Activated CD4-positive, alpha-beta T cell treated with anti-CD3 and anti-CD28 coated beads for 36 hours (primary cell): ENCODE measurements at places on chromosomes 7 and 10. TPM values are rescaled to one million over a fixed set of nuclear protein-coding genes. Genes with fewer than 3 reads are reported as not detected.

PPIA gene
- 2,017 TPM for total RNA-seq

GNGT1 gene
- not detected for total RNA-seq

CC2D2B gene
- 0.23 TPM for total RNA-seq

ZNF425 gene
- 0.95 TPM for total RNA-seq

AKR1C4 gene
- not detected for total RNA-seq

NRP1 gene
- total RNA-seq = 0.21 TPM

ARPC1B gene
- total RNA-seq = 326 TPM

GRCh38 chr7:36303202-36304098 is 86.2 kb upstream of the ANLN start:
- H3K27ac ChIP-seq = no peak overlapping the region
- DNase-seq = no peak
- H3K4me1 ChIP-seq = no peaks in the 10 kb centered on the region
- no peaks in the 10 kb centered on the region for H3K36me3 ChIP-seq

- peak overlapping the region; percentile 73 for H3K27ac ChIP-seq
- peaks cover 53% of the 10 kb centered on the region for H3K4me1 ChIP-seq
- H3K27me3 ChIP-seq = no peaks in the 10 kb centered on the region
- H3K36me3 ChIP-seq = peaks cover 36% of the 10 kb centered on the region
These were observed 2.7 kb downstream of the MAP3K8 start for GRCh38 chr10:30436671-30437030.

GRCh38 chr10:34786464-34786863 is 28.6 kb downstream of the PARD3 start:
- DNase-seq = no peak
- H3K27ac ChIP-seq = no peak overlapping the region
- H3K36me3 ChIP-seq = no peaks in the 10 kb centered on the region
- no peaks in the 10 kb centered on the region for H3K4me1 ChIP-seq

GRCh38 chr10:17241611-17242333 is 13.7 kb downstream of the VIM start:
- DNase-seq = no peak
- H3K36me3 ChIP-seq = peaks cover 6% of the 10 kb centered on the region
- H3K4me1 ChIP-seq = peaks cover 7% of the 10 kb centered on the region
- H3K27me3 ChIP-seq = no peaks in the 10 kb centered on the region

GRCh38 chr10:52082307-52082706 is 231.8 kb upstream of the DKK1 start:
- no peaks in the 10 kb centered on the region for H3K27me3 ChIP-seq
- H3K36me3 ChIP-seq = no peaks in the 10 kb centered on the region
- H3K4me3 ChIP-seq = no peak overlapping the region
- no peak for DNase-seq
- no peak overlapping the region for H3K27ac ChIP-seq

GRCh38 chr10:116590590-116591444 is at the start of gene PNLIPRP1:
Gene PNLIPRP1 (plus strand): TSS chr10:116590959. CDS start chr10:116591130, 171 bp downstream.
- no peaks in the 10 kb centered on the region for H3K4me1 ChIP-seq
- peaks cover 3% of the 10 kb centered on the region for H3K27me3 ChIP-seq
- no peak within 1 kb of the TSS for H3K4me3 ChIP-seq

GRCh38 chr7:98990356-98990755 is 112.0 kb downstream of the TRRAP start:
- no peaks in the 10 kb centered on the region for H3K4me1 ChIP-seq
- H3K27ac ChIP-seq = no peak overlapping the region
- DNase-seq = no peak
- H3K36me3 ChIP-seq = peaks cover 66% of the 10 kb centered on the region
- H3K4me3 ChIP-seq = no peak overlapping the region

DNA sequence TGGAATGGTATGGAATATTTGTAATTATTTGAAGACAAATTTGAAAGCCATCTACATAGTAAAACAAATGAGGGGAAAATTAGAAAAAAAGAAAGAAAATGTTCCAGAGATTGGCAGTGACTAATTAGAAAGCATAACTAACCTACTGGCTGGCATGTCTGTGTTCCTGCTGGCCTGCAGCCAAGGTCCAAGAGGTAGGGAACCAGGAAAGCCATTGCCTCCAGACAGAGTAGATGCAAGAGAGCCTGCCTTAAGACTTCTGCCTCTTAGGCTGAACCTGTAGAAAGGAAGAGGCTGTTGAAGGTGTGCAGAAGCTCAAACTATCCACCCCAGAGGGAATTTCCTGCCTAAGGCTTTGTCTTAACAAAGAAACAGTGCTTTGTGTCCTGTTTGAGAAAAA is 982.0 kb downstream of the SORCS1 start:
- no peaks in the 10 kb centered on the region for H3K36me3 ChIP-seq
- no peak overlapping the region for H3K27ac ChIP-seq
- H3K4me3 ChIP-seq = no peak overlapping the region
- H3K4me1 ChIP-seq = no peaks in the 10 kb centered on the region

- DNase-seq = no peak
- peaks cover 3% of the 10 kb centered on the region for H3K27me3 ChIP-seq
- no peaks in the 10 kb centered on the region for H3K36me3 ChIP-seq
- H3K27ac ChIP-seq = no peak overlapping the region
- no peak overlapping the region for H3K4me3 ChIP-seq
These were observed 31.5 kb upstream of the ADCYAP1R1 start for GRCh38 chr7:31020652-31021051.

GRCh38 chr10:75189266-75190096 is 21.1 kb upstream of the VDAC2 start:
- DNase-seq = no peak
- peaks cover 10% of the 10 kb centered on the region for H3K4me1 ChIP-seq
- H3K27ac ChIP-seq = no peak overlapping the region

GRCh38 chr7:94594882-94595281 is 61.1 kb downstream of the SGCE start:
- DNase-seq = no peak
- H3K27ac ChIP-seq = no peak overlapping the region
- H3K27me3 ChIP-seq = no peaks in the 10 kb centered on the region
- H3K36me3 ChIP-seq = no peaks in the 10 kb centered on the region
- no peak overlapping the region for H3K4me3 ChIP-seq

- DNase-seq = peak; percentile 66
- H3K4me1 ChIP-seq = no peaks in the 10 kb centered on the region
- no peak overlapping the region for H3K4me3 ChIP-seq
These were observed 17.9 kb upstream of the CLEC2L start for GRCh38 chr7:139505563-139505962.

GRCh38 chr10:60351191-60351853 is 38.4 kb downstream of the ANK3 start:
- no peaks in the 10 kb centered on the region for H3K27me3 ChIP-seq
- no peaks in the 10 kb centered on the region for H3K36me3 ChIP-seq
- DNase-seq = no peak
- H3K4me3 ChIP-seq = no peak overlapping the region

GRCh38 chr10:132444877-132445351 is 47.9 kb downstream of the PWWP2B start:
- no peaks in the 10 kb centered on the region for H3K27me3 ChIP-seq
- no peaks in the 10 kb centered on the region for H3K36me3 ChIP-seq
- no peak for DNase-seq
- H3K4me1 ChIP-seq = peaks cover 31% of the 10 kb centered on the region
- no peak overlapping the region for H3K4me3 ChIP-seq

DNA sequence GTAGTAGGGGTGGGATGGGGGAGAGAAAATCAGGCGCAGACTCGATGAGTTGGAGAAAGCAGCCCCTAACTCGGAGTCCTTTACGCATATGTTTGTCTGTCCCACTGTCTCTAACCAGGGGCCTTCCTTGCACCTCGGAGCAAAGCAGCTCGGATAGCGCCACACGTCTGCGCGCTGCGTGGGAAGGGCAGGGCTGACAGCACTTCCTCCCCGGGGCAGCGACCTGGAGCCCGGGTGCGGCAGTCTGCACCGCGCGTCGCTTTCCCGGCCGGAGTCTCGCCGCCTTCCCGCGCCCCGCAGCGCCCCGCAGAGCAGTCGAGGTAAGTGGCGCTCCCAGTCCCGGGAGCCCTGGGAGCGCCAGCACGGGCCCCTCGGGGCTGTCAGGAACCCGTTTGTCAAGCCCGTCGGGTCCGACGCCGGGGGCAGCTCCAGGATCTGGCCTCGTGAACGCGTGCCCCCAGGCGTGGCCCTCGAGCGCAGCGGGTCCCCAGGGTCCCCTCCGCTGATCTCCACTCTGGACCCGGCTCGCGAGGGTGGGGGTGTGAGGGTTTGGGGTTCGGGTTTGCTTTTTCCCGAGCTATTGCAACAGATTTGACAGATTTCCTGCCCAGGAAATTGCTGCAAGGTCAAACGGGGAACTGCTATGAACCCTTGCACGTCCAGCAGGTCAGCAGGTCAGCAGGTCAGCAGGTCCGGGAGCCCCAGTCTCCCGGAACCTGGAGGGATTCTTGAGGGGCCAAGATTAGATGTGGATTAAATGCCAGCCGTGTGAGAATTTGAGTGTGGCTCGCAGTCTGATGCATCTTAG is 597 bp downstream of the APBB1IP start:
- peaks cover 53% of the 10 kb centered on the region for H3K4me1 ChIP-seq
- H3K27ac ChIP-seq = peak overlapping the region; percentile 97
- no peaks in the 10 kb centered on the region for H3K27me3 ChIP-seq
- H3K4me3 ChIP-seq = peak overlapping the region; percentile 89
- peaks cover 16% of the 10 kb centered on the region for H3K36me3 ChIP-seq

- H3K4me1 ChIP-seq = peaks cover 12% of the 10 kb centered on the region
- no peak overlapping the region for H3K4me3 ChIP-seq
- peaks cover 9% of the 10 kb centered on the region for H3K27me3 ChIP-seq
- no peak overlapping the region for H3K27ac ChIP-seq
These were observed 74.6 kb upstream of the NKX6-2 start for GRCh38 chr10:132860532-132860931.

DNA sequence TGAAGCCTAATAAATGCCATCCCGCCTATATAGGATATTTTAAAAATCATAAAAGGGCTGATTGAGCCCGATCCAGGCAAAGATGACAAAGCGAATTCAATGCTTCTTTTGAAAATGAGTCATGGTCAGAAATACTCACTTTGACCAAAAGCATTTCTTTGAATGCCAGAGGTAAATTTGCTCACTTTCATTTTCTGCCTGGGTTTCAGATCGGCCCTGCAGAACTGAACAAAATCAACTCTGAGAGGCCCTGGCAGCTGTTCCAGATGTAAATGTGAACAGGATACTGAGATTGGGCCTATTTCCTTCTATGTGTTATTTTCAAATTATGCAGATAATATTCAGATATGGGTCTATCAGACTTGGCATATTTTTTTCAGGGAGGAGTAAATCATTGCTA is 114.8 kb upstream of the ARID5B start:
- no peaks in the 10 kb centered on the region for H3K27me3 ChIP-seq
- H3K27ac ChIP-seq = no peak overlapping the region
- no peaks in the 10 kb centered on the region for H3K36me3 ChIP-seq
- DNase-seq = peak; percentile 30
- H3K4me1 ChIP-seq = peaks cover 47% of the 10 kb centered on the region

DNA sequence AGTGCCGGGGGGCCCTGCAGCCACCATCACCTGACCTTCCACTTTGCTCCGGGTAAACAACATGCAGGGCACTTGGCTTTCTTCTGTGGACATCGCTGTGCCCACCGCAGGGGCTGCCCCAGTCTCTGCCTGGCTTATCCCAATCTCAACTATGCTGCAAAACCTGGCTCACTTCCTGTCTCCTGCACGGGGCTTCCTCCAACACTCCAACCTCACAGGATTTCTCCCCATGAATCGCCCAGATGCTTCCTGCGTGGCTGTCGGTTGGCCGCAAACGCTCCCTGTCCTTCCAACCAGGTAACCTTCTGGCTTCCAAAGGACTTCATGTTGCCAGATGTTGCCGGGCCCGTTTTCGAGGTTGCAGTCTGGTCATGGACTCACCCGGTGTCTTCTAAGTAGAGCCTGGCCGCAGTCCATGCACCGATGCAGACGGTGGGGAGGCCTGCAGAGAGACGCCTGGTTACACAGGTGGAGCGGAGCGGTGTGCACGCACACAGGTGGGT is 109.0 kb downstream of the VIPR2 start:
- no peak for DNase-seq
- H3K4me1 ChIP-seq = no peaks in the 10 kb centered on the region
- no peak overlapping the region for H3K27ac ChIP-seq
- H3K36me3 ChIP-seq = no peaks in the 10 kb centered on the region

DNA sequence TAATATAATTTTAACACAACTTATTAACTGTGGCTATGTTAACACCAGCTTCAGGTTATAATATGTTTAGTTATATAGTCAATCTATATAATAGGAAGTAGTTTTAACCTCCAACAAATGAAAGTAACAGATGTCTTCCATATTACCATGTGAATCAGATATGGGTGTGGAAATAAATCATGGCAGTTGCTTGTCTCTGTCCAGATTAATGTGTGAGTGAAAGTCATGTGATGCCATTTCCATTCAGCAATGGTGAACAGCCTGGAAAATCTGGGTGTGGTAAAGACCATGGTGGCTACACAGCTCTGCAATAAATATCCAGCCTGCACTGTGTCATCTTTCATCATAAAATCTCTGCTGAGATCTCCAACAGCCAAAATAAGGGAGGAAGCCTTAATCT is 27.8 kb downstream of the HEPACAM2 start:
- no peak for DNase-seq
- peaks cover 34% of the 10 kb centered on the region for H3K27me3 ChIP-seq
- no peak overlapping the region for H3K27ac ChIP-seq
- H3K36me3 ChIP-seq = no peaks in the 10 kb centered on the region
- no peaks in the 10 kb centered on the region for H3K4me1 ChIP-seq
- H3K4me3 ChIP-seq = no peak overlapping the region

- H3K4me3 ChIP-seq = no peak overlapping the region
- DNase-seq = no peak
- peaks cover 17% of the 10 kb centered on the region for H3K27me3 ChIP-seq
- no peaks in the 10 kb centered on the region for H3K36me3 ChIP-seq
- H3K4me1 ChIP-seq = no peaks in the 10 kb centered on the region
These were observed 73.9 kb upstream of the FAM171A1 start for GRCh38 chr10:15445006-15445390.

DNA sequence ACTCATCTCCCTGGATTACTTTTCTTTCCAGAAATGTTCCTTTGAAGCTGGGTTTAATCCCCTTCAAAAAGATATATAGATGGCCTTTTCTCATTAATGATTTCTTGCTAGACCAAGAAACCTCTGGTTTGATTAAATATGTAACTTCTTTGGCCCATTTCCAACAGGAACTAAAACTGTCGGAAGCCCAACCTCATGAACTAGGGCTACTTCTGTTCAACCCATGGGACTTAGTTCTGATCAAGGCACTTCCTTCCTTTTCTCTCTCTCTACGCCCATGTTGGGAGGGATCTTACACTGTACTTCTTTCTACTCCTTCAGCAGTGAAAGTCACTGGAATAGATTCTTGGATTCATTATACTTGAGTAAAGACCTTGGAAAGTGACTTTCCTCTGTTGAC is 83.6 kb downstream of the TMEM106B start:
- H3K4me1 ChIP-seq = no peaks in the 10 kb centered on the region
- H3K36me3 ChIP-seq = no peaks in the 10 kb centered on the region
- no peak for DNase-seq
- H3K27me3 ChIP-seq = no peaks in the 10 kb centered on the region
- H3K27ac ChIP-seq = no peak overlapping the region

GRCh38 chr7:31256506-31256905 is 84.0 kb downstream of the NEUROD6 start:
- H3K27ac ChIP-seq = no peak overlapping the region
- no peak for DNase-seq
- no peak overlapping the region for H3K4me3 ChIP-seq
- peaks cover 2% of the 10 kb centered on the region for H3K27me3 ChIP-seq
- no peaks in the 10 kb centered on the region for H3K4me1 ChIP-seq
